Epithelial cell of prostate (primary cell): ENCODE measurements at places on chromosomes 12 and 14.

GRCh38 chr14:102182936-102183619, 43.4 kb downstream of the WDR20 start:
- no peak for DNase-seq

- peak; percentile 16 for DNase-seq
These were observed 123.3 kb downstream of the KCNA5 start for GRCh38 chr12:5166976-5167375.

GRCh38 chr12:53227836-53228235, 4.2 kb downstream of the RARG start:
- no peak for DNase-seq

DNA sequence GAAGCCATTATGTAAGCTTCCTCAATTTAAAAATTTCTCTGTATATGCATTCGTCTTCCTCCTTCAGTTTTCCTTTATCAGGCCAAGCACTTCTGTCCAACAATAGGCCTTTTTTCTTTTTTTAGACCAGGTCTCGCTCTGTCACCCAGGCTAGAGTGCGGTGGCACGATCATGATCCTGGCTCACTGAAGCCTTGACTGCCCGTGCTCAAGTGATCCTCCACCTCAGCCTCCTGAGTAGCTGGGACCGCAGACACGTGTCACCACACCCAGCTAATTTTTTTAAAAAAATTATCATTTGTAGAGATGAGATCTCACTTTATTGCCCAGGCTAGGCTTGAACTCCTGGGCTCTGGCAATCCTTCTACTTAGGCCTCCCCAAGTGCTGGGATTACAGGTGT, 25.8 kb downstream of the TAOK3 start:
- DNase-seq, result no peak

GRCh38 chr12:100427078-100427477, 46.6 kb upstream of the NR1H4 start:
- peak; percentile 51 for DNase-seq

- no peak for DNase-seq
These were observed 61.5 kb downstream of the TMEM30B start for GRCh38 chr14:61219673-61220072.

GRCh38 chr12:97556302-97556779, 93.7 kb downstream of the RMST start:
- DNase-seq, result no peak

- no peak for DNase-seq
These were observed at the start of gene UNC79 for GRCh38 chr14:93430315-93431035. Gene UNC79 (plus strand): TSS chr14:93430939. CDS start chr14:93431030, 91 bp downstream.

GRCh38 chr12:4012073-4012472, 138.9 kb upstream of the PARP11 start:
- no peak for DNase-seq

DNA sequence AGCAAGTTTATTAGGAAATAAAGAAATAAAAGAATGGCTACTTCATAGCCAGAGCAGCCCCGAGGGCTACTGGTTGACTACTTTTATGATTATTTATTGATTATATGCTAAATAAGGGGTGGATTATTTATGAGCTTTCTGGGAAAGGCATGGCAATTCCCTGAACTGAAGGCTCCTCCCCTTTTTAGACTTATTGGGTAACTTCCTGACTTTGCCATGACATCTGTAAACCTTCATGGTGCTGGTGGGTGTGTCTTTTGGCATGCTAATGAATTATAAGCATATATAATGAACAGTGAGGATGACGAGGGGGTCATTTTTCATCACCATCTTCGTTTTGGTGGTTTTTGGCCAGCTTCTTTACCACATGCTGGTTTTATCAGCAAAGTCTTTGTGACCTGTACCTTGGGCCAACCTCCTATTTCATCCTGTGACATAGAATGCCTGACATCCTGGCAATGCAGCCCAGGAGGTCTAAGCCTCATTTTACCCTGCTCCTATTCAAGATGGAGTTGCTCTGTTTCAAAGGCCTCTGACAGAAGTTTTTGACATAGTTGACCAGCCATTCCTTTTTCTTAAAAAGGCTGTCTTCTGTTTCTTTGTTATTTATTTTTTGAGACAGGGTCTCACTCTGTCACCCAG, 11.1 kb upstream of the PTGES3 start:
- no peak for DNase-seq

DNA sequence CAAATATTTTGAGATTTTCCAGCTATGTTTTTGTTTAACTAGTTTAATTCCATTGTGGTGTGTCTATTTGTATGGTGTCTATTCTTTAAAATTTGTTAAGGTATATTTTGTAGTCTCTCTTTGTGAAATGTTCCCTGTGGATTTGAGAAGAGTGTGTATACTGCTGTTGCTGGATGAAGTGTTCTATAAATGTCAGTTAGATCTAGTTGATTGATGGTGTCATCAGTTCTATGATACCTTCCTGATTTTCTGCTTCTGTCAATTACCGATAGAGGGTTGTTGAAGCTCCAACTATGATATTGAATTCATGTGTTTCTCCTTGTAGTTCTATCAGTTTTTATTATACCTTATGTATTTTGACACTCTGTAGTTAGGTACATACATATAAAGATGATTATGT, 53.1 kb downstream of the FUT8 start:
- no peak for DNase-seq

GRCh38 chr12:63302269-63302940, 151.4 kb upstream of the AVPR1A start:
- DNase-seq, result no peak

DNA sequence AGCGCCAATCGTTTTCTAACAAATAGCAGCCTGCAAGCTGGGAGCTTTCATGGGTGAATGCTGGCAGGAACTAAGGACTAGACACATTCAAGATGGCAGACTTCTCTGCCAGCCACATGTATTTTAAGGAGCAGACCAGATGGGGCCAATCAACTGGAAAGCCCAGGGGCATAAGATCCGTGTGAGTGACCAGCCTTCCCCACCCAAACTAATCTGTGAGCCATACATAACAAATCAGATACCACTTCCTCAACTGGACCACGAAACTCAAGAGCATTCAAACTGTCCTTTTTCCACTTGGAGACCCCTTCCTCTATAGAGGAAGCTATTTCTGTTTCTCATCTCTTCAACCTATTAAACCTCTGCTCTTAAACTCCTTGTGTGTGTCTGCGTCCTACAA, 9.7 kb downstream of the TCL1B start:
- DNase-seq, result no peak

DNA sequence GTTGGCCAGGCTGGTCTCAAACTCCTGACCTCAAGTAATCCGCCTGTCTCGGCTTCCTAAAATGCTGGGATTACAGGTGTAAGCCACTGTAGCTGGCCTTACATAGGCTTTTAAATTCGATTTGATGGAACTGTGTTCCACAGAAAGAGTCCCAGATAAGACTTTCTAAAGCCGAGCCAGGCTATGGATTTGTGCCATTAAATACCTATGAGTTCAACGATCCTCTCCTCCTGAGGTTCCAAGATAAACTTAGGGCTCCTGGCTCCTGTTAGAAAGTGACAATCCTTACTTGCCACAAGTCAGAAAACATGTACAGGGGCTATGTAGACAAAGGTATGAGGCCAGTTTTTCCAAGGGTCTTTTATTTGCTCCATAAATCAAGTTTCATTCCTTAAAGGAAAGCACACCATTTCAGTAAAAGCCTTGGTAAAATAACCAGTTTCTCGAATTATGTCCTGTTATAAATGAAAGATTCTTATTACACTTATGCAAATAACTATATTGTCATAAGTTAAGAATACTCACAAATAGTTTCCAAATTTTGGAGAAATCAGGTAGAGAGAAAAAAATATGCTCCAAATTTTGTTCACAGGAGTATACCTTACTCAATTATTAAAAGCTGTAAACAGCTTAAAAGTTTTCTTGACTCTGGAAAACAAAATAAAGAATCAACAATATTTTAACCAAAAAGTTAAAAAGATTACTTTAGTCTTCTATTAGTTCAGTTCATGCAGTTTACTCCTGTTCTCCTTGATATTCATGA, 36.1 kb upstream of the LRRK2 start:
- DNase-seq, result no peak

GRCh38 chr14:102015045-102015685, 50.8 kb downstream of the DYNC1H1 start:
- no peak for DNase-seq

- DNase-seq, result no peak
These were observed 7.8 kb upstream of the EGLN3 start for GRCh38 chr14:33958605-33959226.

GRCh38 chr12:95202691-95203486, 14.4 kb downstream of the FGD6 start:
- DNase-seq, result no peak

DNA sequence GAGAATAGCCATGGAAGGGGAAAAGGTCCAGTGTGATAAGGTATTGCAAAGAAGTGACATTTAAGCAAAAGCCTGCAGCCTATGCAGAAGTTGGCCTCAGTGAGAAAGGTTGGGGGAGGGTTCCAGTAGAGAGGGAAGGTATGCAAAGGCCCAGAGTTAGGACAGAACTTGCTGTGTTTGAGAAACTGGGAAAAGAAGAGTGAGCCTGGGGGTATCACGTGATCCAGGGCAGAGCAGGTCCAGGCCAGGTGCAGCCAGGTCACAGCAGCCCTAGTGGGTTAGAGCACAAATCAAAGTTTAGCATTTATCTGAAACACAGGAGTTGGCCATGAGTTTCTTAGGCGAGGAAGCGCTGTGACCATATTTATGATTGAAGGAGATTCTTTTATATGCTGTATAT, 1.6 kb downstream of the SERPINA5 start:
- DNase-seq, result no peak

DNA sequence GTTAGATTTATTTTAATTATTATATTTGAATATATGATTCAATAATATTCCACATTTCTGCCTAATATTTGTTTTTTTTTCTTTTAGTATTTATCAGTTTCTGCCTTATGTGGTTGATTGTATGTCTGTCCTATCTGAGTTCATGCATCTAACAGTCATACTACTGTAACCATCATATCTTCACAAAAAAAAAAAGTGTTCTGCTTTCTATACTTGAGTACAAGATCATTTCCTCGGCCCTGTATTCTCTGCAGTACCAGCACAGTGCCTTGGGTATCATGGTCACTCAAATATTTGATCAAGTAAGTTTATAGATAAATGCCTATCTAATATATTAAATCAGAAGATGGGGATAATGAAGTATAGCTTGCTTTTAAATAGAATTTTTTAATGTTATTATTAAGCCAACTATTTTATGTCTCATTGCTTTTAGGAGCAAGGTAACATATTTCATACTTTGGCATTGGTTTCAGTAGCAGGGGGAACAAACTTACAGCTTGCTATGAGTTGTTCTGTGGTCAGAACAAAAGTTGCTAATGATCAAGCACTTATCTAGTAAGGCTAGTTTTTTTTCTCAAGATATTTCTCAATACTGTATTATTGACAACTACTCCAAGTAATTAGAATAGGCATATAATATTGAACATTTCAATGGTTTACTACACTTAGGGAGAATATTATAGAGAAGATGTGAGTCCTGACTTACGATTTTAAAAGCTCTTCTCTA, 290.5 kb upstream of the FBXO33 start:
- no peak for DNase-seq

GRCh38 chr12:128543460-128543859, 276.5 kb downstream of the TMEM132C start:
- DNase-seq, result no peak

DNA sequence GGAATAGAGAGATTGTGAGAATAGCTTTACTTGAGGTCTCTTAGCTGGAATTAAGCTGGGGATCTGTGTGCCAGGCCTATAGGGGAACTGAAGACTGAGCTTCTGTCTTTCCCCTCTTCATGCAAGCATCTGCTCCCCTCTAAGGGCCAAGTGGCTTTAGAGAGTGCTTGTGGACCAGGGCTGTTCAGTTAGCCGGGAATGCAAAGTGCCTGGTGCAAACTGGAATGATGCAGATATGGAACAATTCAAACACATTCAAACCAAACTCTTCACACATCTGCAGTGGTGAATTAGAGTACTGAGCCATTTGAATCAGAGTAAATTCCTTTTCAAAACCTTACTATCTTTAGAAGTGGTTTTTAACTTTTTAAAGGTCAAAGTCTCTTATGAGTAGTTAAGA, 99.0 kb downstream of the LIN7A start:
- no peak for DNase-seq

DNA sequence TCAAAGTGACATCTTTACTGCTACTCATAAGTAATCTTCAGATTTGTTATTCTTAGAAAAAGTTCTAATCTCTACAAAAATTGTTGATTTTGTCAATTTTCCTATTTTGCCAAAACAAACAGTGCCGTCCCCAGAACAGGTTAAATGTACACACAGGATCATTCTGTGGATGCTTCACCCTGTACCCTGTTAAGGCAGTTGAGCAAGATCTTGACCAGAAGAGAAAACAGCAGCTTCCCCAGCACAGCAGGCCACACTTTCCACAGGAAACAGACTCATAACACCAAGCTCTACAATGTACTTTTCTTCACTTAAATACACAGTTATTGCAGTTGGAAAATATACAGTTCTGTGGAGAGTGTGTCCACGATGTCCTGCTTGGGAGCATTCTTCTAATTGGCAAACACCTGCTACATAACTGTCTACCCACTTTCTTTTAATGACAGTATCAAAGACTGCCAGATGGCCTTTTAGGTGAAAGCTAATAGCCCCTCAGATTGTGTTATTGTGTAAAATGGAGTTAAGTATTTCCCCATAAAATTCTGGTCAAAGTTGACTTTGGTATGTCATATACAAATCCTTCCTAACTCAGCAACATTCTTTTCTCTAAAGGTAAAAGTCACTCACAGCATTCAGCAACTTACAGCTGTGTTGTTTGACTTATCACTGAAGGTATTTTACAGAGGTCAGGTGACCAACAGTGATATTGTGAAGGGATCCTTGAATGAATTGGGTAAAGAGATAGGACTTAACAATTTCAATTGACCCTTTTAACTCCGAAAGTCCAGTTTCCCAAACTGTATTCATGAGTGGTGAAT, 77.0 kb downstream of the SEC23A start:
- DNase-seq, result no peak

GRCh38 chr14:29529418-29529817, 398.2 kb downstream of the PRKD1 start:
- no peak for DNase-seq

GRCh38 chr14:22715186-22715812, 51.2 kb upstream of the OXA1L start:
- DNase-seq, result no peak

- no peak for DNase-seq
These were observed 159.0 kb upstream of the LHX5 start for GRCh38 chr12:113630625-113631024.

- no peak for DNase-seq
These were observed 720.9 kb downstream of the FSCB start for GRCh38 chr14:43786066-43786762.

GRCh38 chr12:124993626-124994436, at the start of gene BRI3BP:
Gene BRI3BP (plus strand): TSS chr12:124993645. CDS start chr12:124993791, 146 bp downstream.
- DNase-seq, result no peak

GRCh38 chr12:11753826-11754225, 104.4 kb downstream of the ETV6 start:
- DNase-seq, result no peak

- no peak for DNase-seq
These were observed 293.2 kb downstream of the PAWR start for GRCh38 chr12:79397609-79398008.

GRCh38 chr12:80559766-80560165, 115.7 kb downstream of the PTPRQ start:
- DNase-seq, result no peak

- DNase-seq, result no peak
These were observed 115.5 kb upstream of the FKBP4 start for GRCh38 chr12:2679068-2679815.
